ENCODE measurements at places on chromosomes 7 and 10.

DNA sequence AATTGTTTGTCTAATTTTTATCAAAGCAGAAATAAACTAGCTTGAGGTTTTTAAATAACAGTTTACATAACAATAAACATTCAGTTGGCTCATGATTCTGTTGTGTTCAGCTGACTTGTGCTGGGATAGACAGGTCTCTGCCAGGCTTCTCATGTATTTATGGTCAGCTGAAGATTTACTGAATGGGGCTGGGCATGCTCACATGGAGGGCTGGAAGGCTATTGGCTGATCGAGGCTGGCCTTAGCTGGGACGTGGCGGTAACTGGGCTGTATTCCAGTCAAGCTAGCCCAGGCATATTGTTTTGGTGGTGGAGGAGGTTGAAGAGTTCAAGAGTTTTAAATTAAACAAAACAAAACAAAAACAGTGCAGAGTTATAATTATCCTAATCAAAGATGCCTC lies 251.0 kb upstream of the MTPN start:
- no peak for DNase-seq

DNA sequence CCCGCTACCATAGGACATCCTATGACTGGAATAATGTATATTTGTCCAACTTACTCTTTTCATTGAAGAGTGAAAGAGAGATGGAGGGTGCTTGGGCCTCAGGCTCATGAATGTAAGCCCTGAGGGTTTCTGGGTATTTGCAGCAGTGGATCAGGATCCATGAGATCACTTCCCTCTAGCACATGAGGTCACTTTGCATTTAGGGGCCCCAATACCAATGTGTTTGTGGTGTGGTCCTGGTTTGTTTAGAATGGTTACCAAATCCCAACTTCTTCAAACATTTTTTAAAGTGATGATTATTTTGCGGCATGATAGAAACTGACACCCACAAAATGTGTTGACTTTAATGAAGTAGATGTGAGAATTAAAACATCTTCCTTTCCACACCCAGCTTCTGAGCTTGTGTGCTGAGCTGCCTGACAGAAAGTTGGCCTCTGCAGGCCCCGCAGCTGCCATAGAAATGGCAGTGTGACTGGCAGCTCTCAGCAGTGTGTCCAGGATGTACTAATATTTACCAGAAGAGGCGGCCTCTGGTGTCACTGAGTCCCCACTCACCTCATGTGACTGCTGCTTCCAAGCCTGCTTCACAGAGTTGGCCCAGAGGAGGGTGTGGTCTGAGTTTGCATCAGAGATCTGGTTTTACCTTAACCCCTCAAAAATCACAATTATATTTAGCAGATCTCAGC lies 447.6 kb upstream of the NPVF start:
- DNase-seq: no peak

- DNase-seq: no peak
These were observed 233.2 kb upstream of the PRSS1 start for GRCh38 chr7:142516038-142516501.

DNA sequence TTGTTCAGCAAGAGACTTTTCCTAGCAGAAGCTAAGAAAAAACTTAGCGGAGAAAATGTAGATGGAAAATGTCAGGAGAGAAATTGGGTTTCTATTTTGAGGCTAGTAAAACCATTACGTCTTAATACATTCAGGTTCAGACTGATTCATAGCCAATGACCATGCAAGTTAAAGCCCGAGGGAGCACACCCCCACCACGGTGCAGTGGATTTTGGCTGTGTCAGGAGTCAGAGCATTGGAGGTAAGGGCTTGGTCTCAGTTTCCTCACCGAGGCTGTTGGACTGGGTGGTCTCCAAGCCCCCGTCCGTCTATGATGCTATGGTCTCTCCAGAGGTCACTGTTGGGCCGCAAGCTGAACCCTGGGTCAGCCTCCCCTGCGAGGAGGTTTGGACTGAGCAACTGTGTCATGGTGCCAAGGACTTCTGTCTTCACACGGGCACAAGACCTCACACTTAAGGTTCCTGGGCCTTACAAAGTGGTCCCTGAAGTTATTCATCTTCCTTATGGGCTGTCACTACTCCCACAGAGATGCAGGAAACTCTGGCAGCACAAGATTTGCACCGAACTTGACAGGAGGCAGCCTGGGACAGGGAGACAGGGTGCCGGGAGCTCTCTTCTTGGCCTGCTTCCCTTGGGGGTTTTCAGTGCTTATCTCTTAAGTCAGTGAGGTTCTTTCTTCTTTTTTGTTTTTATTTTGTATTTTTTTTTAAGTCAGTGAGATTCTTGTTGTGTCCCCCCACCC lies 186.8 kb downstream of the PHTF2 start:
- no peak for DNase-seq

GRCh38 chr7:158824028-158824427 lies 5.3 kb downstream of the ESYT2 start:
- no peak for DNase-seq

DNA sequence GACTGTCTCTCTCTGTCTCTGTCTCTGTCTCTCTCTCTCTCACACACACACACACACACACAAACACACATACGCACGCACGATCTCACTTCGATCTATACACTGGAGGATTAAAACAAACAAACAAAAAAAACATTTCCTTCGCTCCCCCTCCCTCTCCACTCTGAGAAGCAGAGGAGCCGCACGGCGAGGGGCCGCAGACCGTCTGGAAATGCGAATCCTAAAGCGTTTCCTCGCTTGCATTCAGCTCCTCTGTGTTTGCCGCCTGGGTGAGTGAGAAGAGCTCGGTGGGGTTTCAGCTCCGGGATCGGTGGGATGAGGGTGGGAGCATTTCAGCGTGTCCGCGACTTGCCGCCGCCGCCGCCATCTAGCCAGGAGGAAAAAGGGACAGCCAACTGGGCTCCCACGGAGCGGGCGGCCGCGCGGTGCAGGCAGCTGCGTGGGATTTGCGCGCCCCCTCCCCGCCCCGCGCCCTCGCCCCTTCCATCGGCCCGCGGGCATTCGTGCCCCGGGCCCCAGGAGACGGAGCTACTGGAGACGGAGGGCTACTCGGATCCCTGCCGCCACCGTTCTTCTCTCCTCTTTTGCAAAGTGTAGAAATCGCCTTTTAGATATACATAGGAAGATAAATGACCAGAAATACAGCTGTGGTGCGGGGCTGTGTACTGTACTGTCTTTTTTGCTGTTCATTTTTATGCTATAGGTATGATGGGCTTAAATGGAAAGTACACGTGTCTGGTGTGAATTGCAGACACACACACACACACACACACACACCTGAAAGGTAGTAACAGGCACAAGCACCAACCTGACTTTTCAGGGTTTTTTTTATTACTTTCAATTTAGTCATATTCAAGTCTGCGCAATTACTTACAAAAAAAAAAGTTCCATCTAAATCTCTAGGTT lies 581 bp downstream of the PTPRZ1 start:
- DNase-seq: no peak

- DNase-seq: no peak
These were observed 164.8 kb downstream of the CDK14 start for GRCh38 chr7:90760892-90761291.

DNA sequence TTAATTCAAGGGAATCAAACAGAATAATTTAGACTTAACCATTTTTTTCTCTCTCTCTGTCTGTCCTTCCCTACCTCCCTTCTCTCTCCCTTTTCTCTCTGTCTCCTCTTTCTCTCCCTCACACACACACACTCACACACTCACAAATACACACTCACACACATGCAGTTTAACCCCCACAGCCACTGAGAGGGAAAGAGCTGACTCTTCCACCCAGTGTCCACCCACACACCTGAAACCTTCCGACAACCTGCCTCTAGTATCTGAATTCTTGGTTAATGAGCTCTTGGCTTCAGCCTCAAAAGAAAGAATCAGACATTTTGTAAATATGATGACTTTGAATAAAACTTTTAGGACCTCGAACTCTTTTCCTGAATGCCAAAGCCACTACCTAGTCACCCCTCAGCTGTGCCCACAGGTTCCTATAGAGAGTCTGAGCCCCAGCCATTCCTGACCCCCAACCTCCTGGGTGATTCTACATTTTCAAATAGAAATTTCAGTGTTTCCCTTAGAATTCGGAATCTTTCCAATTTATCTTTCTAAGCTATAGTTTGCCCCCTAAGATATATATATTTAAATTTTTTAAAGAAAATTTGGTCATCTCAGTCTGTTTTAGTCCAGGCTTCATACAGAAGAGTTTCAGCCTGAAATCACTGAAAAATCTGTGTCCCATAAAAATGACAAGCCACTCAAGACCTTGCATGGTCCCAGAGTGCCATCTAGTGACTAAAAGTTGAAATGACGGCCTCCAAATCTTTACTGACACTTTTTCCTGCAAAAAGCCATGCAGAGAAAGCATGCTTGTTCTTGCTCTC lies 202.8 kb downstream of the IPMK start:
- no peak for DNase-seq

GRCh38 chr7:121479466-121479865 lies 83.4 kb upstream of the FAM3C start:
- DNase-seq: no peak

GRCh38 chr10:9045311-9045710 lies 990.8 kb downstream of the GATA3 start:
- DNase-seq: no peak

All from activated CD4-positive, CD25-positive, alpha-beta regulatory T cell treated with anti-CD3 and anti-CD28 coated beads, Interleukin-2, amount 50 U/mL, for 72 hours (primary cell).